ENCODE measurements at places on chromosomes 5 and 9.

DNA sequence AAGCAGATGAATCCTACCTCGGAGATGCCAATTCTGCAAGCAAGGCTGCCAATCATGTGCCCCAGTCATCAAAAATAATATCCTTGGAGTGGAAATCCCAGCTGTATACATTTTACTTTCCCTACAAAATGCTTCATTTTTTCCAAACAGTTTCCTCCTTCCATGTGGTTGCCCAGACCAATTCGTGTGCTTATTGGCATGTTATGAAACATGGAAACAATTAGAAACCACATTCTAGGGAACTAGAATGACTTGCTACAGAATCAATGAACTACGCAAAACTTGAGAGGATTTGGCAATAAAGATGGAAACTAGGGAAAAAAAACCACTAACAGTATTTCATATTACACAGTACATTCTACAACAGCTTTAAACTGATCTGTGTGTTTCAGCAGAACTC is 584.5 kb upstream of the DMAC1 start:
- no peak for DNase-seq

- DNase-seq: no peak
Observed at GRCh38 chr9:3730511-3730922, 204.7 kb upstream of the RFX3 start.

DNA sequence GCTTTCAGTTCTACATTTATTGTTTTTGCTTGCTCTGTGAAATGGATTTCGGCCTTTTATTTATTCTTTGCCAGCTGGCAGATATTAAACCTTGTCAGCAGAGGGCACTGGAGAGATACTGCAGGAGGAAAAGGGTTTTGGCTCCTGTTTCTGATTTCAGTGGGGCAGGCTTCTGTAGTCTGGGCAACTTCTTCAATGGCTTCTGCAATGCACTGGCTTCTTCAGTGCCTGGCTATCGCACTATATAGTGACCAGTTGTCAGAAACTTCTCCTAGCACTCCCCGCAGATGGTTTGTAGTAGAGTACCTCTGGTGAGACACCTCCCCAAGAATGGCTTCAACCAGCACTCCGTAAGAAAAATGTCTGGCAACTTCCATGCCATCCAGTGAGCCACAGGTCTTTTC is 3.2 kb upstream of the NFX1 start:
- DNase-seq: peak; percentile 38

GRCh38 chr9:131661568-131662288 is 78.1 kb downstream of the RAPGEF1 start:
- DNase-seq: no peak

All from NCI-H2081 treated with DMSO at 0.1 percent for 48 hours (cell line).